DMS 273 treated with DMSO at 0.1 percent for 48 hours (cell line): ENCODE measurements at places on chromosomes 11 and 22.

DNA sequence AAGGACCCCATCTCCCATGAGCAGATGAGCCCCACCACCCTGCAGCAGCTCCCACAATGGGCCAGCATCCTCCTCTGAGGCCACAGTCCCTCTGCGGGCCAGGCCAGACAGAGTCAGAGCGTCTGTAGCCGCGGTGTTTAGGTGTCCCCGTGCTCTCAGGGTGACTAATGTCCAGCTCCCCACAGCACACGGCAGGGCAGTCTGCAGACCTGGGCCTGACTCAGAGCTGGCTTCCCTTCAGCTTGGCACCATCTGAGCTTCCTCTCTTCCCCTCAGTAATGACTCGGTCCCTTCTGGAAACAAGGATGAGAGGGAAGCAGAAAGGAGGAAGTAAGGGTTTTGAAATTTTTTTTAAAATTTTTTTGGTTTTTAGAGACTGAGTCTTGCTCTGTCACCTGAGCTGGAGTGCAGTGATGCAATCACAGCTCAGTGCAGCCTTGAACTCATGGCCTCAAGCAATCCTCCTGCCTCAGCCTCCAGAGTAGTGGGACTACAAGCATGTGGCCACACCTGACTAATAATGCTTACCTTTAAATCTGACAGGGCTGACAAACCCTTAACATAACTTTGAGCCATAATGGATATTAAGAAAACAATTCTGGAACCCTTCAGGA lies 28.5 kb downstream of the LRRC74B start:
- DNase-seq, result no peak

GRCh38 chr11:76181371-76181770 lies 24.9 kb downstream of the WNT11 start:
- DNase-seq, result no peak

- DNase-seq, result no peak
Observed at GRCh38 chr11:84642500-84642899, 984.6 kb downstream of the DLG2 start.

DNA sequence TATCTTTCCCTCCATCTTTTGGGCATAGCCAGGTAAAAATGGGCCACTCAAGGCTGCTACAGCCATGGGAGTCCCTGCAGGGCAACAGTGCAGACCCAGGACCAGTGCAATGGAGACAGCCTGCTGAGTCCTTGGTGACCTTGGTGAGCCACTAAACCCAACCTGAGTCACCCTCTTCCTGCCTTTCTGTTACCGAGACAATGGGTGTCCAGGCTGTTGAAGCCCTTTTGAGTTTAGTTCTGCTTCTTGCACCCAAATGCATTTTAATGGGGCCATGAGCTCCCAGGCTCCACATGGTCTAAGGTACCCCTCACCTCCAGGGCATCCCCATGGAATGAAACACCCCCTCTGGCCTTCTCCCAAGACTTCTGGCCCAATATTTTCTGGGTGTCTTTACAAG lies 874 bp upstream of the PLAAT4 start:
- DNase-seq, result no peak

GRCh38 chr11:34225091-34225490 lies 119.7 kb downstream of the NAT10 start:
- no peak for DNase-seq

GRCh38 chr11:123561431-123561800 lies 93.0 kb downstream of the SCN3B start:
- no peak for DNase-seq

- no peak for DNase-seq
Observed at GRCh38 chr11:86212019-86212611, 32.4 kb upstream of the EED start.

DNA sequence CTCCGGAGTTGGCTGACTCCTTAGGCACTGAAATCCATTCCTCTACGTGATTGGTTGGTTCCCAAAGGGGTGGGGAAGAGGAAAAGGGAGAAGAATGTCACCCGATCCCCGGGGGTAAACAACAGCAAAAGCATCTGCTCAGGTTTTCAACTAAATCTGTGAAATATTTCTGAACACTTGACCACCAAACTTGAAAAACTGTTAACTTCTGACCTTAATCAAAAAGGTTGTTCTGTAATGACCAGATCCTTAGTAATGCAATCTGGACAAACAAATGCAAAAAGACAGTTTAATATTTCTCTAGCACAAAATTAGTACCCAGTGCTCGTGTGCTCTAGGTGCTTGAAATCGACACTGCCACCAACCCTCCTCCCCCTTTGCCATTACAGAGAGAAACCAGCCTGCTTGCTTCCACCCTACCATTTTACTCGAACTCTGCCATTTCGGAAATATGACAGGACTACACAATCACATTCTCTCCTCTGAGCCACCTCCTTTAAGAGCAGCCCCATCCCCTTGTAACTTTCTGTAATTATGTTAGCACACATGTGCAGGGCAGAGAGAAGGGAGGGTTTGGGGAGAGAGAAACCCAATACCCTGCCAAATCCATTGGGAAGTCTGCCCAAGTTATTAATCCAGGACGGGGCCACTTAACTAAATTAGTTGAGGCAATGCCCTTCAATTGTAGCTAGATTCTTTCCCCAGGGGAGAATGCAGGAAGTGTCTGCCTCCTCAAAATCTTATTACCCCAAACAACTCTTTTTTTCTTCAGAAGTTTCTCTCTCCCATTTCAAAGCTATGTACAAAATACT lies 113.8 kb downstream of the RBFOX2 start:
- DNase-seq, result peak; percentile 91

- DNase-seq, result no peak
Observed at GRCh38 chr22:35102663-35103062, 36.7 kb downstream of the ISX start.

GRCh38 chr11:60777572-60777971 lies 7.6 kb upstream of the MS4A10 start:
- no peak for DNase-seq

DNA sequence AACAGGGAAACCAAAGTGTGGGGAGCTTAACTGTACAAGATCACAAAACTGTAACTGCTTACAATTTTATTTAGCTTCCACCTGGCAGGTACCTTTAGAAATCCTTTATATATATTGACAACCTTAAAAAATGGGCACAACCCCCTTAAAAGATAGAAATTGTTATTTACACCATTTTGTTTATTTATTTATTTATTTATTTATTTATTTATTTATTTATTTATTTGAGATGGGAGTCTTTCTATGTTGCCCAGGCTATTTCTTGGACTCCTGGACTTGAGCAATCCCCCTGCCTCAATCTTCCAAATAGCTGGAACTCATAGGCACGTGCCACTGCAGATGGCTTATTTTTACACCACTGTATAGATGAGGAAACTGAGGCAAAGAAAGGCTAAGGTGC lies 74.5 kb downstream of the INSC start:
- DNase-seq, result no peak

GRCh38 chr11:27386181-27386845 lies 23.3 kb upstream of the CCDC34 start:
- no peak for DNase-seq

- DNase-seq, result no peak
Observed at GRCh38 chr11:34425867-34426266, 12.9 kb upstream of the CAT start.

GRCh38 chr22:20427104-20427944 lies 10.3 kb downstream of the SCARF2 start:
- DNase-seq, result no peak

- no peak for DNase-seq
Observed at GRCh38 chr11:31323145-31323544, 46.4 kb downstream of the DCDC1 start.

GRCh38 chr11:125675196-125675595 lies 5.5 kb downstream of the ACRV1 start:
- DNase-seq, result no peak

DNA sequence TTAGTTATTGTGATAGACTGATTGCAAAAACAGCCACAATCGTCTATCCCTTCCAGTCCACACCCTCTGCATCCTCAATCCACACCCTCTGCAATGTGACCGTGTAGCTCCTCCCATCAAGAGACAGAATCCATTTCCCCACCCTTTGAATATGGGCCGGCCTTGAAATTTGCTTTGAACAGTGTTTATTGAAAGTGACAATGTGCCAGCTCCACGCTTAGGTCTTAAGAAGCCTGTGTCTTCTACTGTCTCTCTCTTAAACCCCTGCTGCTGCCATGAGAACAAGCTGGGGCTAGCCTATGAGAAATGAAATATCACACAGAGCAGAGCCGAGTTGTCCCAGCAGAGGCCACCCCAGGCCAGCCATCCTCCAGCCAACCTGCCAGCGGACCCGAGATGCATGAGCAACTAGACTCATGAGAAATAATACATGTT lies 22.3 kb upstream of the MICAL2 start:
- no peak for DNase-seq

DNA sequence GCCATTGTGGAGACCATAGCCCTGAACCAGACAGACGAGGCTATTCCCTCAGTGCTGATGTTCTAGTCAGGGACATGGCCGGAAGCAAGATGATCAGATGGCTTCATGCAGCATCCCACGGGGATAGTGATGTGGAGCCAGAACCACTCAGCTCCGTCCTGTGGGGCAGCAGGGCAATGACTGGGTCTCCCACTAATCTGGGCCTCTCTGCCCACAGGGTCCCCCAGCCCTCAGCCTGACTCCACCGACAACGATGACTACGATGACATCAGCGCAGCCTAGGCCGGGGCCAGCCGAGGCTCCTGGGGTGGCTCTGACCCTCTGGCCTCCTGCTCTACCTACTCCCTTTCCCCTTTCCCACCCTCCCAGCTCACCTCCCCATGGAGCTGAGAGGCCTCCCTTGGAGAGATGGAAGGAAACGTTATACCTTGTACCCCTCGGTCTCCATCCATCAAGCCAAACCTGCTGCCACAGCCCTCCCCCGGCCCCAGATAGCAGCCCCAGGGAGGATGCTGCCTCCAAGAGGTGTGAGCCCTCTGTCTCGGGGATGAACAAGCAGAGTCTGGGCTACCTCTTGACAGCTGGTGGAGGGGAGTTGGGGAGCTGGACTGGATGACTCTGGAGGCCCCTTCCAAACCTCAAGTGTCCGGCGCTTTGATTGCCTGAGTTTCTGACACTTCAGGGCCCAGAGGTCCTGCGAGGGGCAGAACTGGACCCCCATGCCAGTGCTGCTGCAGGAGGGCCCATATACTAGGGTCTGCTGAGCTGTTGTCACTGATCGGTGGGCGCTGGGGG lies 47.8 kb downstream of the CD6 start:
- DNase-seq, result no peak

GRCh38 chr11:79897896-79898295 lies 457.1 kb upstream of the TENM4 start:
- no peak for DNase-seq

DNA sequence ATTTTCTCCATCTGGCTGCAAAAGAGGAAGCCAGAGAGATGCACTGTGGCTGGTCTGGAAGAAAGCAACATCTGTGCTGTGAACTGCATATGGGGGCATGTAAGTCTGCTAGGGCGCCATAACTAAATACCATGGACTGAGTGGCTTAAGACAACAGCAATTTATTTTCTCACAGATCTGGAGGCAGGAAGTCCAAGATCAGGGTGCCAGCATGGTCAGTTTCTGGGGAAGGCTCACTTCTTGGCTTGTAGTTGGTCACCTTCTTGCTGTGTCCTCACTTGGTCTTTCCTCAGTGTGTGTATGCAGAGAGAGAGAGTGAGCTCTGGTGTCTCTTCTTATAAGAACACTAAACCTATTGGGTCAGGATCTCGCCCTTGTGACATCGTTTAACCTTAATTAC lies 34.9 kb upstream of the POLD3 start:
- no peak for DNase-seq

DNA sequence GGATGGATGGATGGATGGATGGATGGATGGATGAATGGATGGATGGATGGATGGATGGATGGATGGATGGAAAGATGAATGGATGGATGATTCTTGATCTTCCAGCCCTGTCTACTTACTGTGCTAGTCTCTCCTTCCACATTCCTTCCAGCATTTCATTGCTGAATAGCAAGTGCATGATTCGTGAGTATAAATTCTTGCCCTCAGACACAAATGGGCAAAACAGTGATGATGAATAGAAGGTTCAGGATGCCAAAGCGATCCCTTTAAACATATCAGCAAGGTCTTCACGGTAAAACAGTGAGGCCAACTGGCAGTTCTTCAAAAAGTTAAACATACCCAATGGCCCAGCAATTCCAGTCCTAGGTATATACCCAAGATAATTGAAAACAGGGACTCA lies 400.2 kb downstream of the MN1 start:
- DNase-seq, result no peak

DNA sequence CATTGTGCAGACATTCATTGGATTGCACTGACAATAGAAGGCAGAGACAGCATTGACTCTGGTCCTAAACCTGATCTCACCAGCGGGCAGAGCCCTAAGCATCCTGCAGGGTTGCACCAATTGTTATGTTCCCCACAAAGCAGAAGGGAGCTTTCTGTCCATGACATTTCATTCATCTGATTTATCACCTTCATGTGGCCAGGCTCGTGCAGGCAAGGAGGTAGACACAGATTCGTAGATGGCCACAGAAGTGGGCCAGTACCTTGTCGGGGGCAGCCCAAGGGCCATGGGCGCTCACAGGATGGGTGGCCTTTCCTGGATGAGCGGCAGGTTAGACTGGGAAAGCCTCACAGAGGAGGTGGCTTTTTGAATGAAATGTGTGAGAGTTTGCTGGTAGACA lies 2.9 kb downstream of the TSKU start:
- no peak for DNase-seq

GRCh38 chr11:70733327-70734325 lies 335.3 kb downstream of the CTTN start:
- no peak for DNase-seq

GRCh38 chr22:36177160-36177559 lies 16.6 kb upstream of the APOL3 start:
- DNase-seq, result no peak

DNA sequence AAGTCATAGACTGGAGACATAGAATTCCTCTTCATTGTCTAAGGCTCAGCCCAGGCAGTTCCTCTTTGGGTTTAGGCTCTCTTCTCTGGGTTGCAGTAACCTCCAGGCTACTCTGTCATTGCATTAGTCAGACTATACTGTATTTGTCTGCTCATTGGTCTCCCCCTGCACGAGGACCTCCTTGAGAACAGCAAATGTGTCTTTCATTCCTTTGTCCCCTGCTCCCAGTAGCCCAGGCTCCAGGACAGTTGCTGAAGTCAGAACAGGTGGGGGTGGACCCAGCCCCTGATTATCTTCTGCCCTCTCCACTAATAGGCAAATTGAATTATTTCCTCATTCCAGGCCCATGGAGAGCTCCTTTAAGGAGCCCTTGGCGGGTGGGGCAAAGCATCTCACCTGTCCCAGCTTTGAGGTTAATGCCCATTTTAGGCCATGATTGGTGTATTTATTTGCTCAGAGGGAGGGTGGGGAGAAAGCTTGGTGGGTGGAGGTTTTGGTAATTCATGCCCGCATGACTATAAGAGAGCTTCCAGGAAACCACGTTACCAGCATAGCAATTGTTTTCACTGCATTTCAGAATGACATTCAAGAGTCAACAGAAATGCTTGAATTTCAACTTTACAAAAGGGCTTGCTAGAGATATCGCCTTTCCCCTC lies 40.9 kb downstream of the NAV2 start:
- DNase-seq, result no peak

GRCh38 chr11:94895971-94896370 lies 77.4 kb downstream of the CWC15 start:
- DNase-seq, result no peak

DNA sequence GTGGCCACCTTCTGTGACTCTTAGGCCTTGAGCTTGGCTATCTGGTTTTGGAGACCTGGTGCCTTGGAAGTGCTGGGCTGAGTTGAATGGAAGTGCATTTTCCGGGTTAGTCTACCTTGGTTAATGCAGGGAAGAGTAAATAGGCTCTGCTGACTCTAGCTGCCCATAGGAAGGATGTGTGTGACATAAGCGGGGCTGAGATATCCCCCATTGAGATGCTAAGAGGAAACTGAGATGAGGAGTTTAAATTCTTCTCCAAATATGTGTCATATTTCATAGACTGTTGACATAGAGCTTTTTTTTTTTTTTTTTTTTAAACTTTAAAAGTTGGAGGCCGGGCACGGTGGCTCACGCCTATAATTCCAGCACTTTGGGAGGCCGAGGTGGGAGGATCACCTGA lies 30.8 kb downstream of the ZNRF3 start:
- DNase-seq, result no peak
